ENCODE measurements at places on chromosomes 7 and 10.

- DNase-seq = no peak
Measured at GRCh38 chr10:124627866-124628675, 116.1 kb downstream of the FAM53B start.

DNA sequence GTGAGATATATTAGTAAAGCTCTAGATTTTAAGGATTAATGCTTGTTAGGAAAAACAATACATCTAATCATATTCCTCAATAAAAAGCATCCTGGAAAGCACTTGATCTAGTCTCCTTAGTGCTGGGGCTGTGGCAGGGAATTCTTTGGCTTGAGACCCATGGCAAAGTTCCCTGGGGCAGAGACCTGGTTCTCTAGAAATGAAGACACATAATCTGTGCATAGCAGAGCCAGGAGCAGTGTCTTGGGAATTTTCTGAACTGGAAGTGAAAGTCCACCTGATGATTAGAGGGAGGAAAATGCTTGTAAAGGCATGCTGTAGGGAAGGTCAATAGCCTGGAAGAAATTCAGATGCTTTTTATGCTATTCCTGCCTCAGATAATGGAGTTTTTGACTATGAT lies 247.4 kb downstream of the CDK14 start:
- no peak for DNase-seq

- no peak for DNase-seq
Measured at GRCh38 chr7:138903859-138904435, 77.2 kb downstream of the KIAA1549 start.

GRCh38 chr7:92520024-92520423 lies 8.3 kb downstream of the PEX1 start:
- no peak for DNase-seq

GRCh38 chr7:44050121-44050914 lies 5.8 kb downstream of the DBNL start:
- no peak for DNase-seq

DNA sequence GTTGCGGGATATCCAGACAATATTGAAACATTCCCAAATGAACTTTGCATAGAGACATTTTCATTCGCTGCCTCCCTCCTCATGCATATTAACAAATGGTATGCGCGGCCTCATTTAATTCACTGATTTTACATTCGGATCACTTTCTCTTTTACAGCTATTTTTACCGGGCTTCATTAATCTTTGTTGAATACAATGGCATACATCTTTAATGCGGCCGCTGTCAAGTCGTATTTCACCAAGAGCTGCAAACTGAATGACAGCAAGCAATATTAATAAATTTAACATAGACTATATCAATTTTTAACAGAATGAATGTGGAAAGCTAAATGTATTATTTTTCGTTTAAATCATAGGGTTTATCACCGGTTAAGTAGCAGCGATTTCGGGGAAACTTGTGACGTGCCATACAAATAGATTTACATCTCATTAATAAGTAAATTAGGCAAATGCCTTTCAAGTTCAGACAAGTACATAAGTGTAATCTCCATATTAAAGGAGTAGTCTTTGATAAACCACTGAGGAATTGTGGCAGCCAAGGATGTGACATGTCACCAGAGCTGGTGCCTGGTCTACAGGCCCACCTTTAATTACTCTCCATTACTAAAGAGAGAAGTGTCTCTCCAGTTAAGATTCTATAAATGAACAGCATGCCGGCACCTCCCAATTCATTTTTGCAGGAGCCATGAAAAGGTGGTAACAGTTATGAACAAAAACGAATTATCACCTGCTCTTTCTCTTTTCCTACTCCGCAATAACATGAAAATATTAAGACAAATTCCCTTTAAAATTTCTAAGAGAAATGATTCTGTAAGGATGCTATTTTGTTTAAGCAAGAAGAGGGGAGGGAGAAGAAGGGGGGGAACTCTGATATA lies 568.9 kb upstream of the MKI67 start:
- DNase-seq = no peak

DNA sequence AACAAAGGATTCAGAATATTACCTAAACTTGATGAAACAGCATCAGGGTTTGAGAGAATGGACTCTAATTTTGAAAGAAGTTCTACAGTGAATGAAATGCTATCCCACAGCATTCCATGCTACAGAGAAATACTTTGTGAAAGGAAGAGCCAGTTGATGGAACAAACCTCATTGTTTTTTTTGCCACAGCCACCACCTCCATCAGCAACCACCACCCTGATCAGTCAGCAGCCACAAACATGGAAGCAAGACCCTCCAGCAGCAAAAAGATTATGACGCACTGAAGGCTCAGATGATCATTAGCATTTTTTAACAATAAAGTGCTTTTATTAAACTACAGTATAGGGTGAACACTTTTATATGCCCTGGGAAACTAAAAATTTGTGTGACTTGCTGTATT lies 98.7 kb downstream of the LRRC4 start:
- DNase-seq = no peak

GRCh38 chr7:48255046-48255445 lies 83.8 kb downstream of the ABCA13 start:
- no peak for DNase-seq

DNA sequence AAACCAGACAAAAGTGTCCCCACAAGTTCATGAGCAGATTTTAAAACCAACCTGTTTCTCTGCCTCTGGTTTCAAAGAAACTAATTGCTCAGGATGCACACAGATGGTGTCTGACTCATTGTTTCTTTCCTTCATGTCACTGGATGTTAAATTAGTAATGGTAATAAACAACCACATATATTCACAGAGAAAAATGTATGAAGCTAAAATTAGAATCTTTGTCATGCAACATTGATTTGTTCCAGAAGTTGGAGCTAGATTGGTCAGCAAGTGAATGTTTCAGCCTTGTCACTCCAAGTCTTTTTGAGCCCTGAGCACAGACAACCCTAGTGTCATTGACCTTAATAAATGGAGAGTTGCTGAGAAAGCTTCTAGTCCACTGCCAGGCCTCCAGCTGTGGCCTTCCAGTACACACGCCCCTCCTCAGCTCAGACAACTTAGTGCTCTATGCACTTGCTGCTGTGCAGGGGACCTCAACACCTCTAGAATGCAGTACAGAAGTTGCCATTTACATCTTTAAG lies 175.9 kb downstream of the CCDC71L start:
- DNase-seq = no peak

DNA sequence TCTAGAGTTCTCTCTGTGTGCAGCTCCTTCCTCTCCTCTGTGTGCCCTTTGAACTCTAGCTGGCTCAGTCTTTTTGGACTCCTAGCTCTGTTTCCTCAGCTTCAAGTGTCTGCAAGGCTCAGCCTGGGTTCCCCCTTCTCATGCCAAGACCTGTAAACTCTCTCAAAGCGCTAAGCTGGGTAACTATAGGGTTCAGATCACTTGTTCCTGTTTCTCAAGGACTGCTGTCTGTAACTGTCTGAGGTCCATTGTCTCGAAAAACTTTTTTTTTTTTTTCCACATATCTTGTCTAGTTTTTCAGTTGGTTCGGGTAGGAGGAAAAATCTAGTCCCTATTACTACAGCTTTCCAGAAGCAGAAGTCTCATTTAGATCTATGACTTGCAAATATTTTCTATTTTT lies 46.6 kb upstream of the PPP1R17 start:
- DNase-seq = no peak

DNA sequence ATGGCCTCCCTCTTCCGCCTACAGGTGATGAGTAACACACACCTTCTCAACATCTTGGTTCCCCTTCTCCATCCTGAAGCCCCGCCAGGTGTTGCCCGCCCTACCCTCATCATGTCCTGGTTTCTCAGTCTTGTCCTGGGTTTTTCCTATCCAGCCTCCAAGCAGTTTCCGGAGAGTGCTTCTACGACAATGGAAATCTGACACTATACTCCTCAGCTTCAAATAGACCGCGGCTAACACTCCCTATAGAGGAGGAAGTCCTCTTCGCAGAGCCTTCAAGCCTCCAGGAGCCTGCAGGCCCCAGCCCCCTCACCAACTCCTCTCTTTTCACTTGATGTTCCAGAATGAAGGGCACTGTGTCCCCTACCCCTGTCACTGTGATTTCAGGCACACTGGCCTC lies 147.4 kb downstream of the PRPF18 start:
- DNase-seq = no peak

- no peak for DNase-seq
Measured at GRCh38 chr10:11773761-11774441, 31.7 kb downstream of the ECHDC3 start.

DNA sequence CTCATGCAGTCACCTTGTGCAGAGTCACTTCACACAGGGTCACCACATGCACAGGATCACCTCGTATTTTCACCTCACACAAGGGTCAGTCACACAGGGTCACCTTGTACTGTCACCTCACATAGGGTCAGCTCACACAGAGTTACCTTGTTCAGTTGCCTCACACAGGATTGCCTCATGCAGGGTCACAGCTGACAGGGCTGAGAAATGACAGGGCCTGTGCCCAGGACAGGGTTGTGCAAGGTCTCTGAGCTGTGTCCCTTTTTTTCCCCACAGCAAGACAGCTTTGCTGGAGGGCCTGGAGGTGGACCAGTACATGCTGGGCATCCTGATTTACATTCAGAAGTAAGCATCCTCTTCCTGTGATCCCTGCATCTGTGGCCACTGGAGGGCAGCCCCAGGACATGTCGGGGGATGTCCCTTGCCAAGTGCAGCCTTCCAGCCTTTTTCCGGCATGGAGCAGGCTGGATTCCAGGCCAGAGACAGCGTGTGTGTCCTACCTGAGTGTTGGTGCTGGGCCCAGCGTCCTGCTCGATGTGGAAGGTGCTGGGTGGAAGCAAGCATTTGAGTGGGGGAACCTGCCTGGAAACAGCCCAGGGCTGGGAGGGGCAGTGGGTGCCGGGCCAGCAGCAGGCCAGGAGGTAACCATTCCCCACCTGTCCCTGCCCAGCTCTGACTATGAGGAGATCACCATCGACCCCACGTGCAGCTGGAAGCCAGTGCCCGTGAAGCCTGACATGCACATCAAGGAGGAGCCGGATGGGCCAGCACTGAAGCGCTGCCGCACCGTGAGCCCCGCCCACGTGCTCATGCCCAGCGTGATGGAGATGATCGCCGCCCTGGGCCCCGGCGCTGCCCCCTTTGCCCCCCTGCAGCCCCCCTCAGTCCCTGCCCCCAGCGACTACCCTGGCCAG lies 16.3 kb downstream of the ZMIZ2 start:
- DNase-seq = no peak

DNA sequence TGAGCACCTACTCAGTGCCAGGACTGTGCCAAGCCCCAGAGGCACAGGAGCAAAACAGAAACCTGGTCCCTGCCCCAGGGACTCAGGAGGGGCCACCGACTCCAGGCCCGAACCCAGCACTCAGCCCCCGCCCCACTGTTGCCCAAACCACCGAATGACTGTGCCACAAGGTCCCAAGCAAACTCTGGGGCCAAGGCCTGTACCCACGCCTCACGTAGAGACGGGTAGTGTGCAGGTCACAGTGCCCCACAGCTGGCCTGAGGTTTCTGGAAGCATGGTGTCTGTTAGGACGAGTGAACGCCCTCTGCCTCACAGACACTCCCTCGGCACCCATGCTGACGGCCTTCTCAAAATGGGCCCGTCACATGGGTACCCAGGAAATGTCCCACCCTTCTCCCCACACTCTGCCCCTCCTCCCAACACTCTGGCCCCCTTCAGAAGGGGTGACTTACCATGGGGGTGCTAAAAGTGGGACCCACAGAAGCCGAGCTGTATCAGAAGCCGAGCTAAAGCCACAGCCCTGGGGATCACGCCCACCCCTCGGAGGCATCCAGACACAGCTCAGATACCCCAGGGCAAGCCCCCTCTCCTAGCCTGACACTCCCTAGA lies 44.2 kb downstream of the CTBP2 start:
- DNase-seq = no peak

DNA sequence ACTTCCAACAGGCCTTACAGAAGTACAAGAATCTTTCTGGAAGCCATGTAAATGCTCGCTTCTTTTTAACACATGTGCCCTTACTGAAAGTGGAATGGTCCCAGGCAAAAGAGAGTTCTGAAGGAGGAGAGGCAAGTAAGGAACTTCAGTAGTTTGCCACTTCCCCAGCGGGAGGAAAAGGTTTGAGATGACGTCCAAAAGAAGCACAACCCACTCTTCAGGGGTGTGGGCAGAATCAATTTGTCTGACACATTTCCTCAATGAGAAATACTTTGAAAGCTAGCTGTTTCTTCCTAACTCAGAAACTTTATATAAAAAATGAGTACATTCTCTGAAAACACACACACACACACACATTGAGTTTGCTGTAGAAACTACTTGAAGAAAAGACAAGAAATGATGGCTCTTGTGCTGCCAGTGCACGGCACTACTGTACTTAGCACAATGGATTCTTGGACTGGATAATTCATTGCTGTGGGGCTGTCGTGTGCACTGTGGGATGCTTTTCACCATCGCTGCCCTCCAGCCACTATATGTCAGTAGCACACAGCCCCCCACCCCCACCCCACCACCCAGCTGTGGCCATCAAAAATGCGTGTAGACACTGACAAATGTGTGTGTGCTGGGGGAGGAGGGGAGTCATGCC lies 183.0 kb downstream of the SRPK2 start:
- DNase-seq = no peak

DNA sequence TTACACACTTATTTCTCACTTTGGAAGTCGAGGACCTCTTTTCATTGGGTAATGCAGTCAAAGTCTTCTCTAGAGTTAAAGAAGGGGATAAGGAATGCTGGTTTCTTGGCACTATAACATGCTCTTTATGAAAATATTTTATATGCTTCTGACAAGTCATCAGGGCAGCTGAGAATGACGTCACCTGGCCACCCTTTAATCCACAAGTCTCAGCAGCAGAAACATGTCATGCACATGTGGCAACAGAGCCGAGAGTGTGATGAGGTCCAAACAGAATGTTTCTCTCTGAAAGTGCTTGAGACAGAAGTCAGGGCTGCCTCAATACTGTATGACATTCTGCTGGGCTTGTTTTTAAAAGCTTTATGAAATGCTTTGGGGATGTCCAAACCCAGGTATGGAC lies 63.5 kb upstream of the C10orf90 start:
- DNase-seq = no peak

DNA sequence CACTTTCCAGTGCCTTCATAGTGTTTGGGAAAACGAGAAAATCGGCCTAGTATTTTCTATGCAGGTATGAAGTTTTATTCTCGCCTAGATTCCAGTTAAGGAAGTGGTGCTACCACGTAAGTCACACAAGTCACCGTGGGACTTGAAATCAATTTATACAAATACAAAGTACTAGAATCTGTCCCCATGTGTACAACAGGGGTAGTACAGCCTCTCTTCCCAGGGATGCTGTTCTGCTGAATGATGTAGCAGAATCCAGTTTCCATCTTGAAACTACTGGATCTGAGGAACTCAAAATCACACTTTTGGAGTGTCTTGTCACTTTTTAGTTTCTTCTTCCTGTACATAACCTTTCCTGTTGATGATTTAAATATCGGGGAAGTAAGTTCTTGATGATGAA lies 129.4 kb downstream of the SFMBT2 start:
- DNase-seq = no peak

- DNase-seq = no peak
Measured at GRCh38 chr7:54907981-54908380, 110.8 kb upstream of the EGFR start.
